ENCODE measurements at places on chromosomes 3 and 15. TPM values are rescaled to one million over a fixed set of nuclear protein-coding genes. Genes with fewer than 3 reads are reported as not detected.

Gene AADACL2
- polyA plus RNA-seq = not detected

Gene ENTPD3
- 0.05 TPM for polyA plus RNA-seq

Gene SPPL2A
- polyA plus RNA-seq = 29.3 TPM

Gene SENP2
- polyA plus RNA-seq = 8.5 TPM

Gene CD200R1L
- polyA plus RNA-seq = not detected

Gene HESX1
- polyA plus RNA-seq = 1.2 TPM

All from SK-N-SH (cell line).